SK-N-SH (cell line): ENCODE measurements at places on chromosomes 2 and 18.

DNA sequence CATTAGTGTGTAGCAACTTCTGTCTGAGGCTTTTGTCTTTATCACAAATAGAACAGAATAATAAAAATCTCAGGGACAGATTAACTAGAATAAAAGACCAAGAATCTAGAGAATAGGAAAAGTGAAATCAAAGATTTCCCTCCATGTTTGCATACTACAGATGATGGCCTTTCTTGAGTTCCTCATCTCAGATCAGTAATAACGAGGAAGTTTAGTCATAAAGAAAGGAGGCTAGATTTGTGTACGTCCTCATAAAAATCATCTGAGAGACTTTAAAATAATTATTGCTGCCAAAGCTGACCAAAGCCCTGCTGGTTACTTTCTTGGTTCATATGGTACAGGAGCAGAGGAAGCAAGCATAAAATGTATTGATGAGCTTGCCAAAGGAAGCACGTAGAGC lies 117.3 kb downstream of the MIB1 start:
- DNase-seq, result no peak

DNA sequence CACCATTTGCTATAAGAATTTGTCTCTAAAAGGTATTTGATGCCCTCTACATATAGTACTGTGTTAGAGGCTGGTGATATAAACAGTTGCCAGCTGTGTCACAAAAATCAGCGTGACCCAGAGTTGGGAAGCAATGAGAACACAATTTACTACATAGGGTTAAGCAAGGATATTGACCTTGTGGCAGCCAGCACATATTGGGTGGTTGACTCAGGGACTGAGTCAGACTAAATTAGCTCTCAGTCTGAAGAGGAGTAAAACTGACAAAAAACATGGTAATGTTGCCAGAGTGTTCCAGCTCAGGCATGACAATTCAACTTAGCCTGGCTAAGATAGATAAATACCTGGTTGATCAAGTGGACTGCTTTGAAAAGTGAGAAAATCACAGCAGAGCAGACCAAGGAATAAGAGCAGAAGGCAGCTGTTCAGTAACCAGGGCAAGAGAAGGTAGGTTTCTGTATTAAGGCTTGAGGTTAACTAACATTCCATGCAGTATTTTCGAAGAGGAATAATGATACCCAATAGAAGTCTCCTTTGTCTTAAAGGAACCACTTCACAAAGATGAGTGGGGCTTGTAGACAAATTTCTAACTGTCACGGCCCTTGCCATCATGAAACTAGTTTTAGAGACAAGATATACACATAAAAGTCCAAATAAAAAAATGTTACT lies 108.2 kb upstream of the ERBB4 start:
- no peak for DNase-seq

DNA sequence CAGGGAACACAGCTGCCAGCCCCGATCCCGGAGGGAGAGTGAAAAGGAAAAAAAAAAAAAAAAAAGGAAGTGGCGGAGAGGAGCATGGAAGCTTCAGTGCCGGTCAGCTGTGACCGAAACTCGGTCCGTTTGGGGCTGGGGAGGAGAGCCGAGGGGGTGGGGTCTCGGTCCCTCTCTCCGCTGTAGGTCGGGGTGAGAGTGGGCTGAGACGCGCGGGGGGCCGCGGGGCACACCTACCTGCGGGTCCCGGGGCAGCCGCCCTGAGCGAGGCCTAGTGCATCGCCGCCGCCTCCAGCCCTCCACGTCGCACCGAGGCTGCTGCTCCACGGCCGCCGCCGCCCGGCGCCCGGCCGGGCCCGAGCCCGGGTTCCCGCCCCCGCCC lies 536 bp downstream of the VPS54 start:
- no peak for DNase-seq

DNA sequence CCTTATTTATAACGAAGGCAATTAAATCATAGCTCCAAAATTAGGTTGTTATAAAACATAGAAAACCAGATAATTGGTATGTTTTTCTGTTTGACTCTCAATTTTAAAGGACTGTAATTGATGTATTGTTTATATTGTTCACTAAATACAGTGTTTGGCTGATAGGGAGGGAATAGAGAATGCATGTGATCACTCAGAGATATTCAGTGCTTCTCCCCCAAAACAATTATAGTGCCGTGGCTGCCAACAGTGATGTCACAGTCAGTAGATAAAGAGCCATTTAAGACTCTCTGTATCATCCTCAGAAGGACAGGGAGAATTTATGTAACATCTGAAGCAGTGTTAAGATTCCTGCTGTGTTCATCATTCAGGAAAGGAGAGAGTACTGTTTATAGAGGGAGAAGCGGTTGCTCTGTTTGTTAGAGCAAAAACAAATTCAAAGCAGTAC lies 69.6 kb downstream of the PHLPP1 start:
- DNase-seq, result no peak

GRCh38 chr18:39497821-39498220 lies 1932.2 kb upstream of the CELF4 start:
- DNase-seq, result no peak

GRCh38 chr2:126858436-126858835 lies 40.3 kb upstream of the TEX51 start:
- no peak for DNase-seq

- DNase-seq, result peak; percentile 17
Measured at GRCh38 chr18:9482790-9483189, 7.5 kb downstream of the RALBP1 start.

DNA sequence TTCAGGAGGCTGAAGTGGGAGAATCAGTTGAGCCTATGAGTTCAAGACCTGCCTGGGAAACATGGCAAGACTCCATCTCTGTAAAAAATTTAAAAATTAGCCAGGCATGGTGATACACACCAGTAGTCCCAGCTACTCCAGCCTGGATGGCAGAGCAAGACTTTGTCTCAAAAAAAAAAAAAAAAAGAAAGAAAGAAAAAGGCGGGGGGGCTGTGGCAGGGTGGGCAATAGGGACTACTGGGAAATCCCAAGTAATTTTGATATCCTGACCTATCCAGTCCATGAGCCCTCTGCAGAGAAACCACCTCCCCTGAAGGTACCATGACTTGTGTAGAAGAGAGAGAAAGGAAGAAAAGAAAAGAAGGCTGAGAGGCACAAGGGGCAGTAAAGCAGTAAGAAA lies 45.3 kb downstream of the ALPK2 start:
- DNase-seq, result no peak

DNA sequence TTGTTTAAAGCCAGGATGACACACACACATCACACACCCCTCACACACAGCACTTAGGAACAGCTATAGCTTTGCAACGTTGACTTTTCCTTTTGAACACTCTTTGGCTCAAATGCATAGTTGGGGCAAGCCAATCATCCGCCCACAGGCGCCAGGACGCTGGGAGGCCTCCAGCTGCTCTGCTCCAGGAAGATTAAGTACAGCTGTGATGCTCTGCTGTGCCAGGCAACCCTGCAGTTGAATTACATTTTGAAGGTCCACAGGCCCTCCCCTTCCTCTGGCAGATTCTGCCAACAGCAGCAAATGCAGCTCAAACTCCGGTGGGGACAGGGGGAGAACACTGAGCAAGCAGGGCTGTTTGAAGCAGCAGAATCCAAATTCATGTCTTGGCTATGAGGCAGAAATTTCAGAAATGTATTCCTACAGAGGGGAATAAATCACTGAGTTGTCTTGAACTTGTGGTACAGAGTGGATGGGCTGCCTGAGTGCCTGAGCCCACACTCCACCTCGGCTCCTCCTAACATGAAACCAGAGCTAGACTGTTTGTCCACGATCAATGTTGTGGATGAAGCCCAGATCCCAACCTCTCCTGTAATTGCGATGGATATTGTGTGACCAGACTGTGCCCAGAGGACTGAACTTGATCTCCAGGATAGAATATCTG lies 86.5 kb upstream of the PPP1CB start:
- peak; percentile 80 for DNase-seq

GRCh38 chr2:137207030-137207429 lies 441.7 kb downstream of the THSD7B start:
- DNase-seq, result no peak

- DNase-seq, result no peak
Measured at GRCh38 chr2:177287814-177288213, 23.3 kb upstream of the NFE2L2 start.

DNA sequence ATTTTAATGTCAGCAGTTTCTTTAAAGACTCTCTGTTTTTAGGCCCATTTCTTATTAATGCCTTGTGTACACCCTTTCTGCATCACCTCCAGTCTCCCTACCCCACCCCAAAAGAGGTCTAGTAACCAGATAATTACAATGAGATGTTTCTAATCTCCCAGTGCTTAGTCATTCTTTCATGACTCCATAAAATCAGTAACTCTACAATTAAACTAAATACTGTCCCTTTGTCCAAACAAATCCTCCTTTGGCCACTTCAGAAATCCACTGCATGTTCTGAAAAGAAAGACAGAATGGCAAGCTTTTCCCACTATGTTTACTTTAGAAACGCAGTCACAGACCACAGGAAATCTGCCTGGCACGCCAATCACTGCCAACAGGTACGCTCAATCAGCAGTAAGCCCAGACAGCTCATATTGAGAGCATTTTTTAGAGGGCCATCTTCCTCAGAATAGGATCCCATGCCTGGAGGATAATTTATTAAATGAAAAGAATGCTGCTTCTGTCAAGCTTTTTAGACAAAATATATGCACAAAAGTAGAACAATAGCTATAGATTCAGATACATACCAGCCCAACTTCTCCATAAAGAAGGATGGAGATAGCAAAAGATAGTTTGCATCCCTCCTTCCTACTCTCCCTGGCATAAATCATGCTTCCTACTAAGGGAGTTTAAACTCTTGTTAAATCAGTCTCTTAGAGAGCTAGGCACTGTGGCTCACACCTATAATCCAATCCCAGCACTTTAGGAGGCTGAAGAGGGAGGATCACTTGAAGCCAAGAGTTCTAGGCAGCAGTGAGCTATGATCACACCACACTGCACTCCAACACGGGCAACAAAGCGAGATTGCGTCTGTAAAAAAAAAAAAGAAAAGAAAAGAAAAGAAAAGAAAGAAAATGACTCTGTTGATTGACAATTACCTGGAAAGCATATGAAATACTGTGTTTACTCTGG lies 14.6 kb downstream of the CLASP1 start:
- DNase-seq, result no peak

- no peak for DNase-seq
Measured at GRCh38 chr2:55235724-55236538, 3.4 kb downstream of the RPS27A start.

GRCh38 chr2:104867813-104868504 lies 14.0 kb downstream of the POU3F3 start:
- DNase-seq, result no peak

DNA sequence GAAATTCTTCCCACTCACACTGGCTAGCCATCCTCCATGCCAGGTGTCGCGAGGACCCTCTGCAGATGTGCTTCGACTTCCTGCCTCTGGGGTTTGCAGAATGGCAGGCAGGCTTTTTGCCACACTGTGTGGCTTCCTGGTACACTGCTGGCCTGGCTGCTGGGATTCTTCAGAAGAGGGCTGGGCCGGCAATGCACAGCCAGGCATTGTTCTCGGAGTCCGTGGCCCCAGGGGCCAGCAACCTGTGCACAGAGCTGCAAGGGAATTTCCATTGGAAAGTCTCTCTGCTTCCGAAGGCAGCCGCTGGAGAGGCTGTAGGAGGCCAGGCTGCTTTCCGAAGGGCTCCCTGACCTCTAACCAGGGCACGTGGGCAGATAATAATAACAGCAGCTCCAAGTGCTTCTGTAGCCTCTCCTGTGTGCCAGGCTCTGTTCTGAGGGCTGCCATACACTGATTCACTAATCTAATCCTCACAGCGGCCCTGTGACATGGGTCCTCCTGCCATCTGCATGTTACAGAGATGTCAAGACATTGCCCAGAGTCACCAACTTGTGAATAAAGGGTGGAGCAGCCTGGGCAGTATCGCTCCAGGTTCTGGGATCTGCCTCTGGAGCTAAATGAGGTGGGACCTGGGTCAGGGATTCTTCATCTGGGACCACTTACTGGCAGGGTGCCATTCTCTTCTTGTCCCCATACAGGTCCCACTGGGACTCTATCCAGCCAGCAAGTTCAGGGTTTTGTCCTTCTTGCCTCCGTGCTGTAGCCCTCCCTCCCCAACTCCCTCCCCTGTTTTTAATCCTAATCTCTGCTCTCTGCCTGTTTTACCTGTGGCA lies 5.0 kb downstream of the LDLRAD4 start:
- peak; percentile 66 for DNase-seq

DNA sequence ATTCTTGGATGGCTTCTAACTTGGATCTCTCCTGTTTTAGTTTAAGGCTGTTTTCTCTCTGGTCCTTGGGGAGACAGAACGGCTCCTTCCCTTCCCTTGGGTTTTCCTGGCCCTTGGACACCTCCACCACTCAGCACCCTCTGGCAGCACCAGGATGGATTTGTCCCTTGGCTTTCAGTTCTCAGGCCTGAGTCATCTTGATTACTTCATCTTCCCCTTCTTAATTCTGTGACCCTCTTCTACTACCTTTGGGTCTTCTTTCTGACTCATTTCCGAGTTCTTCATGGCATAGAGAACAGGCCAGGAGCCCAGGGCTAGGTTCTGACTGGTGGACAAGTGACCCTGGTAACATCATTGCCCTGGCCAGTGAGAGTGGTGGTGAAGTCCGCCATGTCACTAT lies 14.9 kb downstream of the IGFBP2 start:
- no peak for DNase-seq

GRCh38 chr18:48376406-48376805 lies 32.8 kb downstream of the ZBTB7C start:
- peak; percentile 58 for DNase-seq

GRCh38 chr2:24439280-24439970 lies 51.6 kb upstream of the NCOA1 start:
- no peak for DNase-seq

GRCh38 chr18:59592624-59593023 lies 104.6 kb downstream of the CCBE1 start:
- DNase-seq, result no peak

DNA sequence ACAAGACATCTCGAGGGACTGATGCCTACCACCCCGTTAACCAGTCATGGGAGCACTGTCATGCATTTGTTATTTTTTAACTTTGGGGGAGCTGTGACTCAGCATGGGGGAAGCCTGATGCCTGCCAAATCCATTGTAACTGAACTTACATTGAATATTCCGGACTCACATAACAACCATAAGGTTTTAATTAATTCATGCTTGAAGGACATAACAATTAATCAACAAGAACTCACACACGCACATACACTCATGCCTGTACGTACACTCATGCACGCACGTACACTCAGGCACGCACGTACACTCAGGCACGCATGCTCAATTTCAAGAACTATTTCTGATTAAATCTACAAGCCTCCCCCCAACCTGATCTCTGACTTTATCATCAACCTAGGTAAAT lies 1639.1 kb downstream of the SUCLG1 start:
- DNase-seq, result no peak

DNA sequence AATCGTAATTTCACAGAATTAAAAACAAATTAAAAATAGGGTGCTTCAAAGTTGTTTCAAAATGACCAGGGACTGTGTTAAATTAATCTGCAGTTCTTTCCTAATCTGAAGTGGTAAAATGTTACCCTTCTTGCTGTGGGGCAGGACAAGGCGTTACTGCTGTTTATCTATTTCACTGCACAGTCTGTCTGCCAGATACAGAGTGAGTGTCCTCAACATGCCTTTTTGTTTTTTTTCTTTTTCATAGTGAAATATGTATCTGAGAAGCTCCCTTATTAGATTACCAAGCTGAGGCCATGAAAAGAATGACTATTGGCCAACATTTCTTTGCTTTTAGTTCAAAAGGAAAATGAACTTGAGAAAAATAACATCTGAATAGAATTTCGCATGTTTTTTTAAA lies 38.0 kb downstream of the KCTD1 start:
- DNase-seq, result peak; percentile 44

GRCh38 chr2:110983133-110983532 lies 137.6 kb upstream of the BCL2L11 start:
- no peak for DNase-seq

GRCh38 chr2:70534183-70534836 lies 19.3 kb downstream of the TGFA start:
- no peak for DNase-seq
